Diencephalon (tissue), 1 donor: ENCODE measurements at places on chromosomes 2 and 18. TPM values are rescaled to one million over a fixed set of nuclear protein-coding genes. Genes with fewer than 3 reads are reported as not detected.

GNAL gene
- total RNA-seq = 122 TPM

CHRNG gene
- total RNA-seq = not detected

ZDBF2 gene
- 44.5 TPM for total RNA-seq

DUSP19 gene
- total RNA-seq = 10.6 TPM

EVA1A gene
- total RNA-seq = not detected

SOX11 gene
- 246 TPM for total RNA-seq
